ENCODE measurements at places on chromosomes 16 and 17.

DNA sequence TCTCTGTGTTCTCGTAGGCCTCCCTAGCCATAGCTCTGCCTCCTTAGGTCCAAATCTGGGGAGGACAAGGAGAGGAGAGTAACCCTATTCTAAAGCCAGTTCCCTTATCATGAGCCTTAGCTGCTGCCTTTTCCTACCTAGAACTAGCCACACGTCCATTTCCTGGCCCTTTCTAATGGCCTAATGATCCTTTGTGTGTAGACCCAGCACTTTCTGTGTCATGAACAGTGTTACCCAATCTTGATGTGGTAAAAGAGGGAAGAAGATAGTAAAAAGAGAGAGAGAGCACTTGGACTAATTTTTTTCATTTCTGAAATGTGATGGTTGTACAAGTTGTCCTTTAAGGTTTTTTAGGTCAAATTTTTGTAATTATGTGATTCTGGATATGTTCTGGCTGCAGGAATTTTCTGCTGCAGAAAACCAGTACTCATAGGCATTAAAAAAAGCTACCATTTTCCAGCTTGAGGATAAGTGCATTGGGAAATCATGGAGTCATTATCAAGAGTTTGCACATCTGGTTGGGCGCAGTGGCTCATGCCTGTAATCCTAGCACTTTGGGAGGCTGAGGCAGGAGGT lies 18.2 kb downstream of the CASC3 start:
- DNase-seq = no peak

DNA sequence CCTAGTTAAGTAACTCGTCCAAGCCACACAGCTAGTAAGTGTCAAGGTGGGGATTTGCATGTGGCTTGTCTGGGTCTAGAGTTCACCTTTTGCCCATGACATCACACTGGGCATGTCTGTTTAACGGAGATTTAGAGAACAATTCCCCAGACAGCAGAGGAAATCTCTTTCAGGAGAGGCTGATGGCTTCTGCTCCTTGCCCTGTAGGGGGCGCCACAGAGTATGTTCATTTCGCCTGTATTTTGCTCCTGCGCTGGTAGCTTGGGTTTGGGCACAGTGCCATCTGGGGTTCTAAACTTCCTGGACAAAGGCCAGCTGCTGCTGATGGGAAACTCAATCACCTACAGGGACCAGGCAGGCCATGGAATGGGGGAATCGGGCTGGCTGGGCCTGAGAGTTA lies 20.4 kb downstream of the OTOA start:
- no peak for DNase-seq

DNA sequence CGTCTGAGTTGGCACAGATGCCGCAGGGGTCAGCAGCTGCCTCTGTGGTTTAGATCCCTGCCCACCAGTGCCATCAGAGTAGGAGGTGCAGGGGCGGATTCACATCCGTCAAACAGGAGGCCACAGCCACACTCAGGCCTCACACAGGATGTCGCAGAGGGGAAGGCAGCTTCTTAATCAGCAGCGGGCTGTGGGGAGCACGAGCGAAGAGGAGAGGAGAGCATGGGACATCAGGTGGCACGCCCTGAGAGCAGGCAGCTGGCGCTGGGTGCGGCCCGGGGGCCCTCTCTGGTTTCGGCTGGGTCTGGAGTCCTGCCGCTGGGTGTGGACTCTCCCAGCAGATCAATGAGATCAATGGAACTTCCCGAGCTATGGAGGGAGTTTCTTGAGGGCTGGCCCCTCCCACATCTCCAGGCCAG lies 9.6 kb downstream of the LLGL2 start:
- DNase-seq = no peak

DNA sequence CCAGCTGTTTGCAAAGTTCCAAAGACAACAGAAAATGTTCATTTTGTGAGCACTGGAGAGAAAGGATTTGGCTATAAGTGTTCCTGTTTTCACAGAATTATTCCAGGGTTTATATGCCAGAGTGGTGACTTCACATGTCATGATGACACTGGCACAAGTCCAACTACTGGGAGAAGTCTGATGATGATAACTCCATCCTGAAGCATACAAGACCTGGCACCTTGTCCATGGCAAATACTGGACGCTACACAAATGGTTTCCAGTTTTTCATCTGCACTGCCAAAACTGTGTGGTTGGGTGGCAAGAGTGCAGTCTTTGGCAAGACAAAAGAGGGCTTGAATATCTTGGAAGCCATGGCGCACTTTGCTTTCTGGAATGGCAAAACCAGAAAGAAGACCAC lies 385.0 kb downstream of the CDH11 start:
- no peak for DNase-seq

- DNase-seq = no peak
Observed at GRCh38 chr17:40506786-40507185, 5.4 kb upstream of the TNS4 start.

DNA sequence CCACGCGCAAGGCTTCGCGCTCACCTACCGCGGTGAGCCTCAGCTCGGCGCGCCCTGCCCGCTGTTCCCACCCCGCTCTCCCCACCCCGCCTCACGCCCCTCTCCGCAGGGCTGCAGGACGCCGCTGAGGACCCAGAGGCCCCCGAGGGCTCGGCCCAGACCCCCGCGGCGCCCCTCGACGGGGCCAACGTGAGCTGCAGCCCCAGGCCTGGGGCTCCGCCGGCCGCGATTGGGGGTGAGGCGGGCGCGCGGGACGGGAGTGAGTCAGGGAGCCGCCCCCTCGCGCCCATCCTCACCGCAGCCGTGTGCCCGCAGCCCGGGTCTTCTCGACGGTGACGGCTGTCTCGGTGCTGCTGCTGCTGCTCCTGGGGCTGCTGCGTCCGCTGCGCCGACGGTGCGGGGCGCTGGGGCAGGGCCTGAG lies 1.9 kb upstream of the PAQR4 start:
- no peak for DNase-seq

DNA sequence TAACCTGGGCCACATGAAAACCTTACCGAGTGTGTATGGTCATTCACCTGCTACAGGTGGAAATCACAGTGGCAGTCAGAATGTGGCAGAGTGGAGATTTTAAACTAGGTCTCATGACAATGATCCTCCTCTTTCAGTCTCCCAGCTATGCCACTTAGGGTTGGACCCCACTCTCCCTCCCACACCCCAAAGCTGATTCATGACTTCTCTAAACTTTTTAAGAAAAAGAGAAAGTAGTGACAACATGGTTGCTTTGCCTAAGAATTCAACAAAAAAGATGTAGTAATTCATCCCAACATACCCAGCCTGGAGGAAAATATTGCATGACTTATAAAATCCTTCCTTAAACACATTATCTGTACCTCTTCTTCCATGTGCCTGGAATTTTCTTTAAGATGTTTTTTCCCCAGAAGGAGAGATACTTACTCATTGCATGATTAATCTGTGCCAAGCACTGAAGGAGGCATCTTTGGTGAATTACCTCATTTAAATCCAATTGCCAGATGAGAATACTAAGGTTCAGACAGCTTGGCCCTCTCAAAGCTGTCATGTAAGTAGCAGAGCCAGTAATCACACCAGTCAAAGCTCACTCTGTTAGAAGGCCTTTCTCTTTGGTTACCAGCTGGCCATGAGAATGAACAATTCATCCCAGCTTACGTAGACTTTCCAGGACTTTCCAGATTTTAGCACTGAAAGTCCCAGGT lies 119.9 kb downstream of the COPRS start:
- no peak for DNase-seq

- no peak for DNase-seq
Observed at GRCh38 chr17:70104791-70105523, 29.9 kb downstream of the KCNJ16 start.

- DNase-seq = no peak
Observed at GRCh38 chr17:75703591-75703990, 17.7 kb upstream of the ITGB4 start.

- no peak for DNase-seq
Observed at GRCh38 chr16:84574191-84574590, 43.7 kb downstream of the COTL1 start.

- peak; percentile 7 for DNase-seq
Observed at GRCh38 chr16:72530434-72530833, 358.5 kb upstream of the PMFBP1 start.

GRCh38 chr16:73142053-73142854 lies 94.3 kb upstream of the ZFHX3 start:
- DNase-seq = no peak

- DNase-seq = no peak
Observed at GRCh38 chr17:81885454-81885853, 5.9 kb downstream of the ALYREF start.

DNA sequence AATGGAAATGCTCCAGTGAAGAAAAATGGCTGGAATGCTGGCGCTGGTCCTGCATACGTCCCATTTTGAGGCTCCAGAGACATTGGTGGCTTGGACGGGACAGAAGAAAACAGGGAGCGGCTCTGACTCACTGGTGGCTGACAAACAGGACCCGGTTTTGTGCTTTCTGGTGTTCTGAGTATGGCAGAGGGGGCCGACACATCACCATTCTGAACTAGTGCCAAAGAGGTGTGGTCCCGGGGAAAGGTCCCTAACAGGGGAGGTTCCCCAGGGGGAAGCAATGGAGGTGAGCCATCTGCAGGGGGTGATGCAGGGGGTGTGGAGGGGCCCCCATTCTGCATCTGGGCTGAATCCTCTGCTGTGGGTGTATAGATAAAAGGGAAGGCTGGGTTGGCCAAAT lies 8.3 kb downstream of the ANKRD40 start:
- no peak for DNase-seq

GRCh38 chr16:84692451-84693214 lies 7.2 kb upstream of the USP10 start:
- DNase-seq = no peak

GRCh38 chr16:56370185-56370874 lies 55.0 kb downstream of the AMFR start:
- no peak for DNase-seq

- DNase-seq = no peak
Observed at GRCh38 chr17:62892061-62892675, 73.9 kb upstream of the TANC2 start.

DNA sequence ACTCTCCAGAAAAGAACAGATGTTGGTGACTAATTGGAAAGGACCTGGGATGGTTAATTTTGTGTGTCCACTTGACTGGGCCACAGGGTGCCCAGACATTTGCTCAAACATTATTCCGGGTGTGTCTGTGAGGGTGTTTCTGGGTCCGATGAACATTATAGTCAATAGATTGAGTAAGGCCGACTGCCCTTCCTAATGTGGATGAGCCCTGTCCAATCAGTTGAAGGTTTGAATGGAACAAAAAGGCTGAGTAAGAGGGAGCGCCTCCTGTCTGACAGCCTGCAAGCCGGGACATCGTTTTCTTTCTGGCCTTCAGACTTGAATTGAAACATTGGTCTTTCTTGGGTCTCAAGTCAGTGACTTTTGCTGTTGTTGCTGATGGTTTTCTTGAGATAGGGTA lies 22.8 kb upstream of the ITPRIPL2 start:
- DNase-seq = no peak

DNA sequence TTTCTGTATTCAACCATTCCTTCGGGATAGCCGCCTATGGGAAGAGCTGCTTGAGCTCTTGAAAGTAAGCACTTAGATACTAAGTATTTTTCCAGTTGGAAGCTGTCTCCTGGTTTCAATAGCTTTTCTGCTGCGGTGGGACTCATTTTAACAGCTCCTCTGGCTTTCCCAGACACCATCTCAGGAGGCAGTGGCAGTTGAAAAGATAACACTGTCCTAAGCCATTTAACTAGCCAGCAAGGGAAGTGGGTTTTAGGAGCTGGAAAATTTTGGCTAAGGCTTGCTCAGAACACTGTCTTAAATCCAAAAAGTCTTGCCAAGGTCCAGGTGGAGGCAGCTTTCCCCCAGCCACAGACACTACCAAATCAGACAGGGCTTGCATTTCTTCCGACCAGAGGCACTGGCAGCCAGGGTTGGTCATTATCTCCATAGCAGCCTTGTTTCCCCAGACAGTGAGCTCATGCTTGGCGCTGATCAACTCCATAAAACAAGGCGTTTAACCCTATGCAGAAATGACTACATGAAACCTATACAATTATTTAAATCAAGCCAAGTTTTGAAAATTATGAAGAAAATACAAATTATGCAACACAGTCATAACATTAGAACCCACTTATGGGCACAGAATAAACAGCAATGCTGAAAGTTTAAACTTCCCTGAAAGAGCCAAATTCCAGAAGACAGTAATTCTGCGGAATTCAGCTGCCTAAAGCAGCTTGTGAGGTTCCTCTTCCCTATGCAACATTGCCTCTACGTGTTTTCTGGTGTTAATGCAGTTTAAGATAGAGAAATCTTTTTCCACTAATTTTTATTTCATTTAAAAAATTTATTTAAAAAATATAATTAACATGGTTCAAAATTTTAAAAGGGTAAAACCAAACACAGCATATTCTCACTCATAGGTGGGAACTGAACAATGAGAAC lies 25.0 kb downstream of the GABARAPL2 start:
- peak; percentile 60 for DNase-seq

- DNase-seq = peak; percentile 41
Observed at GRCh38 chr17:58277107-58277801, 3.5 kb downstream of the MPO start.

- DNase-seq = peak; percentile 83
Observed at GRCh38 chr16:1078579-1079021, 6.1 kb downstream of the SSTR5 start.

- no peak for DNase-seq
Observed at GRCh38 chr16:28823291-28823872, 583 bp downstream of the ATXN2L start.

Data from AG08396 (cell line).